Activated naive CD4-positive, alpha-beta T cell treated with anti-CD3 and anti-CD28 coated beads, Interleukin-2, amount 50 U/mL, for 72 hours (primary cell): ENCODE measurements at places on chromosomes 5 and 9. TPM values are rescaled to one million over a fixed set of nuclear protein-coding genes. Genes with fewer than 3 reads are reported as not detected.

- no peak for DNase-seq
These were observed 439.3 kb downstream of the DTWD2 start for GRCh38 chr5:118548761-118549720.

GRCh38 chr9:4317681-4318080 lies 17.8 kb upstream of the GLIS3 start:
- no peak for DNase-seq

The CTXN3 gene
- total RNA-seq: not detected

GRCh38 chr5:13503017-13503416 lies 441.5 kb downstream of the DNAH5 start:
- no peak for DNase-seq

GRCh38 chr9:23682891-23683431 lies 143.1 kb downstream of the ELAVL2 start:
- no peak for DNase-seq

DNA sequence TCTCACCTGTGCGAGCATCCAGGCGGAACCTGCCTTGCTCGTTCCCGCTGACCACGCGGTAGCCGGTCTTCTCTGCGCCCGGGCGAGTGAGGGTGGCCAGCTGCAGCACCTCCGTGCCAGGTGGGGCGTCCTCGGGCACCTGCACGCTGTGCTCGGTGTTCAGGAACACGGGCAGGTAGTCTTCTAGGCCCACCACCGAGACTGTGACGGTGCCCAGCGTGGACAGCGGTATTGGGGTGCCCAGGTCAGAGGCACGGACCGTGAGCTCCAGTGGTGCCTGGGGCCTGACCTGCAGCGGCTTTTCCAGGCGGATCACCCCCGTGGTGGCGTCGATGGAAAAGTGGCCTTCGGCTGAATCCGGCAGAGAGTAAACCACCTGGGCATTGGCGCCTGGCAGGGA lies 59.5 kb downstream of the FAT2 start:
- DNase-seq: no peak

DNA sequence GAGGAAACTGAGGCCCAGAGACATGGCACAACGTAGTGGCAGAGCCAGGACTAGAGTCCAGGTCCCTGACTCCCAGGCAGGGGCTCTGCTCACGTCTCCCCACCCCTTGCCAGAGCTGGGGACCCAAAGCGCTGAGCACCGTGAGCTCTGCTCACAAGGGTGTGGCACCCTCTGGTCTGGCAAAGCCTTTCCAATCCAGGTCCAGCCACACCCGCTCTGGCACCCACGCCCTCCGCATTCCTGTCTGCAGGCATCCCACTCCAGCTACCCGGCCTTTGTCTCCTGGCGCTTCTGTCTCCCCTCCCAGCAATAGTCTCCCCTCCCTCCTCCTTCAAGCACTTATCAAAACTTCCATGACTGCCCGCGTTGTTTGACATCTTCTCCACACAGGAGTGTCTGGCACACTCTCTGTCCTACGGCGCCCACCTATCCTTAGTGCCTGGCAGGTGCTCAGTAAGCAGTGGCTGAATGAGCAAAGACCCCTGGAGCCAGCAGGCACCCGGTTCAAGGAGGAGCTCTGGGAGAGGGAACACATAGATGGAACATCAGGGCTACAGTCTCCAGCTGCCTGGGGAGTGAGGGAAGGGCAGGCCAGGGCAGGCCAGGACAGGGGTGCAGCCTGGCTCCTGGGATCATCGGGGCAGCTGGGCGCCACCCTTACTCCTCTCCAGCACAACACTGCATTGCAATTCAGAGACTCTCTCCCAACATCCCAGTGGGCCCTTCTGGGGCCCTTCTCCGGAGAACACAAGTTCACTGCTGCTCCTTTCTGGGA lies 12.0 kb downstream of the HIGD2A start:
- no peak for DNase-seq

The POU5F2 gene
- 0.75 TPM for total RNA-seq

The SPATA31C1 gene
- not detected for total RNA-seq

The LCN9 gene
- not detected for total RNA-seq

The RNF183 gene
- total RNA-seq: not detected

DNA sequence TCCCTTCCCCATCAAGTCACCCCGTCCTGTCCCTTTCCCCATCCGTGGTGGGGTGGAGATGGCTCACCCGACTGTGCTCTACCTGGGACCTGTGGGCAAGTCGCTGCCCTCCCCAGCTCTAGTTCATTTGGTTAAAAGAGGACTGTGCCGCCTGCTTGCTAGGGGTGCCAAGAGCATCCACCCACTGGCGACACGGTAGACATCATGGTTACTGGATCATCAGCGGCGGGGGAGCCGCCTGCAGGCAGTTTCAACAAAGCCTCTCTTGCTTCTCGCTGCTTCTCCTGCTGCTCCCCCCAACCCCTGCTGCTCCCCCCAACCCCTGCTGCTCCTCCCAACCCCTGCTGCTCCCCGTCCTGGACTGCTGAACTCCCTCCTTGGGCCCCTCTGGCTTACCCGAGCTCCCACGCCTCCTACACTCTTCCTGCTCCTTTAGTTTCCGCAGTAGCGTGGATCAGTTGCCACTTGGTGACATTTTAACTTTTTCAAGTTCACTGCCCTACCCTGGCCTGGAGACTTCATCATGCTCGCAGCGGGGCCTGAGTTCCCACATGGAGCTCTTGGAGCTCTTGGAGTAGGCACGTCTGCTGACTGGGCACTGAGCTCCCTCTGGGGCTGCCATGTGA lies 22.0 kb upstream of the SCGB3A1 start:
- DNase-seq: no peak
